Stimulated activated naive B cell treated with anti-CD40 and anti-IgM and Interleukin-4, amounts not matched to agents 10 μg/mL and 1 μg/mL and 100 μg/mL, for 72 hours (primary cell): ENCODE measurements at places on chromosomes 2 and 18.

DNA sequence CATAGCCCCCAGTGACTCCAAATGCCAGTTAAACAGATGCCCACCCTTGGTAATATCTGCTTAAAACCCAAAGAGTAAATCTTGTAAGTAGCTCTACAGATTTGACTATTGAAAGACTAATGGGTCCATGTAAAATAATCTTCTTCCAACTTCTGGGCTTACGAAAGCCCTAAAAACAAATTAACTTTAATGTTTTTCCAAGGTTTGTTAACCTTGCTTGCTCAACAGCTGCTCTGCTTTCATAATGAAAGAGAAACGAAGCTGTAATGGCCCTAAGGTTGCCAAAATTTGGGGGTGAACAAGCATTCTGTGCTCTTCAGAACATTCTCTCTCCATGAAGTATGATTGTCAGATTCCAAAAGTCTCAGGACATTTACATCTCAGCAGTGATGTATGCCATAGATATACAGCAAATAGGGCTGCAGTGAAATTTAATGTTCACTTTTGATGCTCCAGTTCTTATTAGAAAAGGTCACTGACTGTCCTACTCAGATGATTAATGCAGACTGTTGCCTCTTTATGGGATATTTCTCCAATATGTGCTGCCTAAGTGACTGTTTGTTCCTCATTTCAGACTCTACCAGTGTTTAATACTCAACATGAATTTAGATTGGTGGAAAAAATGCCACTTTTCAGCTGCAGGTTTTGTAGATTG is 436.3 kb upstream of the CHST9 start:
- DNase-seq = no peak

DNA sequence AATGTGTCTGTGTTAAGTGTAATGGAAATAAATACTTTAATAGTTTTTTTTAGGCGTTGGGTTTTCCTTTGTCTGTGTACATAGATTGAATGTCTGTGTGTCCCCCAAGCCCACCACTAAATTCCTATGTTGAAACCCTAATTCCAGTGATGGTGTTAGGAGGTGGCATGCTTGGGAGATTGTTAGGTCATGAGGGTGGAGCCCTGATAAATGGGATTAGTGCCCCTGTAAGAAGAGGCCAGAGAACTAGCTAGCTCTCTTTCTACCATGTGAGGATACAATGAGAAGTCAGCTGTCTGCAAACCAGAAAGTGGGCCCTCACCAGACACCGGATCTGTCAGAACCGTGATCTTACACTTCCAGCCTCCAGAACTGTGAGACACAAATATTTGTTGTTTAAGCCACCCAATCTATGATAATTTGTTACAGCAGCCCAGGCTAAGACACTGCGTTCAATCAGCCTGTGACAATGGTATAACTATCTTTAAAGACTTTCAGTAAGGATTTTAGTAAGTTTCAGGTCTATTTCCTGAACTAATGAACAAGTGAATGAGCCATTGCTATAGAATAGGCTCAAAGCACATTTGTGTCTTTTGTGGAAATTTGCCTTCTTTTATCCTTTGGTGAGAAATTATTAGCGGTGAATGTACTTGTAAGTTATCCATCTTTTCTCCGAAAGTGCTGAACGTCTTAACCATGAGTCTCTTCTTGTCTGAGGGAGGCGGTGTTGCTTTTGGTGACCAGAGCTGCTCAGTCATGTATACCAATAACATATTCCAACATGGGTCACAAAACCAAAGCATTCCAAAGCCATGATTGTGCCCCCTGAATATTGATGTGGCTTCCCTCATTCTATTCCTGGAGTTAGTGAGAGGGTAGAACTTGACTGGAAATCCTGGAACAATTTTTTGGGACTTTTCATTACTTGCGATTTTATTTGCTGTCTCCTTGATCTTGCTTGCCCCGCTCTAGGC is 29.6 kb upstream of the IL1R1 start:
- DNase-seq = no peak

- peak; percentile 3 for DNase-seq
Measured at GRCh38 chr2:104434318-104434792, 419.6 kb upstream of the POU3F3 start.

GRCh38 chr18:56831988-56832387 is 180.8 kb downstream of the WDR7 start:
- DNase-seq = no peak

- no peak for DNase-seq
Measured at GRCh38 chr2:152396051-152396511, 61.1 kb downstream of the FMNL2 start.

GRCh38 chr18:37578886-37579513 is 13.4 kb upstream of the CELF4 start:
- DNase-seq = no peak

- DNase-seq = no peak
Measured at GRCh38 chr2:240278661-240279060, 138.2 kb upstream of the OTOS start.

DNA sequence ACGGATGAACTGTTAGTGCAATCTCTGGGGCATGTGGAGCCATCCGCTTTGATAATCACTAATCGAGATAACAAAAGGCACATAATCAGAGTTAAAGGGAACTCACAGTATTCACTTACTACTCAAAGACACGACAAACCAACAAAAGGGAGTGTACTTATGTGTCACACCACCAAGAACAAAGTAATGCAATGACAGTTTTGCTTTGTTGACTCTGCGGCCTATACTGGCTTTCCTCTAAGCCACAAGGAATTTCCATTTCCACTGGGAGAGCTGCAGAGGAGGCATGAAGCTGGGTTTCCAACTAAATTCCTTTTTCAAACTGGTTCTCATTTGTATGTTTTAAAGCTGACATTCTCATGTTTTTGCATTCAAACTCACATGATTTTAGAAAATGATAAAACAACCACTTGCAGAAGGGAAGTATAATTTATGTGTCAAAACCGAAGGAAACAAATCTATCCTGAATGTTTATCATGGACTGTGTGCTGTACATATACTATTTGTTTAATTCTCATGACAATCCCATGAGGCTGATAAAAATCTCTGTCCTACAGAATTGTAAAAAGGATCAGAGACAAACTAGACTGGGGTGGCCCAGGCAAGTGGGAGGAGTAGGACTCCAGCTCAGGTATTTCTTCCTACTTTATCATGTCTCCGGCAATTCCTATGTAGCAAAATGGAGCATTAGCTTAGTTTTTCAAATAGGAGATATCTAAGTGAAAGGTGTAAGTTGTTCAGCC is 149.6 kb upstream of the SMAD7 start:
- no peak for DNase-seq

DNA sequence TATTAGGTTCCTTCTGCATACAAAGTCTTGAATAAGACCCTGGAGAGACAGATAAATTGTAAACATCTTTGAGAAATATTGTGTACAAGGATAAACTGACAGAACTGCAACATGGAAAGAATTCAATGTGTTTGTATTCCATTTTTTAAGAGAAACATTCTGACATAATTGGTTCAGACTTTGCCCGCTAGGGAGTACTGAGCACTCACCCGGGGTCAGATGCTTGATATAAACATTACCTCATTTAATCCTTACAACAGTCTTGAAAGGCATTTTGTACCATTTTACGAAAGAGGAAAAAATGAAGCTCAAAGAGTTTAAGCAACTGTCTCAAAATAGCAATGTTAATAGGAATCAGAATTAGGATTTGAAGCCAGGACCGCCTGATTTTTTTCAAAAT is 416.7 kb upstream of the CRIM1 start:
- no peak for DNase-seq

GRCh38 chr2:5666798-5667197 is 25.4 kb upstream of the SOX11 start:
- no peak for DNase-seq

DNA sequence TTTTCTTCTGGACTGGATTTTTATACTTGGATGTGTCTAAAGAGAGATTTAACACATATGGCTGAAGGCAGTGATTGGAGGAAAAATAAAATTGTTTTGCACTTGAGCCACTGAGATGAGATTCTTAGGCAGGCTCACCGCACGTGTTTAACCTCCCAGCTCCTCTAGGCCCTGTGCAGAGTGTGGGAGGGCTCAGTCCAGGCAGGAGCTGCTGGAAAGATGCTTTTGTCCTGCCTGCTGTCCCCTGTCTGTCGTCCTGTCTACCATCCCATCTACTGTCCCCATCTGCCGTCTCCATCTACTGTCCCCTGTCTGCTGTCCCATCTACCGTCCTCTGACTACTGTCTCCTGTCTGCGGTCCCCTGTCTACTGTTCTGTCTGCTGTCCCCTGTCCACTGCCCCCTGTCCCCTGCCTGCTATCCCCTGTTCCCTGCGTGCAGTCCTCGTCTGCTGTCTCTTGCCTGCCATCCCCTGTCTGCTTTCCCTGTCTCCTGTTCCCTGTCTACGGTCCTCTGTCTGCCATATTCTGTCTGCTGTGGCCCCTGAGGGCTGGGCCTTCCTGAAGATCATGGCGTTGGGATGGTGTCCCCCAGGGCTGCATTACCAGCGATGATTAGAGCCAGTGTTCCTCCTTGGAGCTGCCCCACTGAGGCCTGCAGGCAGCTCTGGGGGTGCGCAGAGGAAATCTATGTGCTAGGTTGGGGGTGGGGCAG is 43.7 kb upstream of the HS6ST1 start:
- no peak for DNase-seq

DNA sequence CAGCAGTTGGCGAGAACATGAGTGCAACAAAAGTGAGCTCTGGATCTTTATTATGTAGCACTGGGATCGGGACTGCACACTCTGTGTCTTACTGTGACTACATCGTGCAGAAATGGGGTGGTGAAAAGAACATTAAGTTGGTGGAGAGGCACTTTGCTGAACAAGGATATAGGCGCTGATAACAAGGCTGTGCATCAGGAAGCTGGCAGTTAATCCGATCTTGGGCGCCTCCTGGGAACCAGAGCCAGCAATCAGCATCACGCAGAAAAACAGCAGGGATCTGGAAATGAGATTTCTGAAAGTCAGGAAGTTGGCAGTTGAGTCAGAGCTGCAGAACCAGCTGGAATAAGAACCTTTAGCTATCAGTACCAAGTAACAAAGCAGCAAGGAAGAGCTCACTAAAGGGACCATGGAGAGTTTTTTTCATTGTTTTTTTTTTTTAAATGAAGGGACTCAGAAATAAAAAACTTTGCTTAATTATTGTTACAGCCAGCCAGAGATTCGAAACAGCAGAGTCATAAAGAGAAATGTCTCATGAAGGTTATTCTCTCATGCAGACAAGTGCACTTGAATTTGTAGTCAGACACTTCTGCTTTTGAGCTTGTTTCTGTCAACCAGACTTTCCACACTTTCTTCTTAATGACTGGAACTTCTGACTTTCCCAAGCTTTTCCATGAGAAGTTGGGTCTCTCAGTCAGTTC is 22.8 kb upstream of the MYO3B start:
- no peak for DNase-seq

DNA sequence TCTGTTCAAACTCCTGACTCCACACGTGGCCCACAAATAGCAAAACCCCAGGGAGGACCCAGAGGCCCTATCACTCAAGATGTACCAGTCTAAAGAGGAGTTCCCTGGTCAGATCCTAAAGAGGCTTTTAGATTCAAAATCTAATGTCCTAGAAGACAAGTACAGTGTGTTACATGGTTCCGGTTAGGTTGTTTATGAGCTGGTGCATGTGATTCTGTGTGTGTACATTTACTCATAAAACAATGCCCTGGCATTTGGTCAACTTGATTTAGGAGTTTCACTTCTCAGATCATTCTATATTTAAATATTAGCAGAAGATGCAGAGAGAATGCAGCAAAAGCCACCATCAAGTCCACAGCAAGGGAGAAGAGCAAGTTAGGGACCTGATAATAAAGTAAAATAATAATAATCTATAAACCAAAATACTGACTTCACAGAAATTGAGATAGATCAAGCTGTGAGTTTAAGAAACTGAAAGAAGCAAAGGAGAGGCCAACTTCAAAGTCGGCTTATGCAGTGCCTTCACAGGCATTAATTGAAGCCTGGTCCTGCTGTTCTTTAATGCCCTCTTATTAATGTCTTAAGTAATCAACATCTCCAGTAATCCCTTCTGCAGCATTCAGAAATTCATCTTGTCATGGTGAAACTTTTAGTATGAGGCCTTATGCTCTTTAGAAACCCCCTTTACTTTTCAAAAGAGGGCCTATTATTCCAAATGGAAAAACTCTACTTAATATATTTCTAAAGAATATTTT is 4.2 kb upstream of the AP1S3 start:
- no peak for DNase-seq

GRCh38 chr2:127674241-127675209 is 805 bp downstream of the LIMS2 start:
- no peak for DNase-seq

DNA sequence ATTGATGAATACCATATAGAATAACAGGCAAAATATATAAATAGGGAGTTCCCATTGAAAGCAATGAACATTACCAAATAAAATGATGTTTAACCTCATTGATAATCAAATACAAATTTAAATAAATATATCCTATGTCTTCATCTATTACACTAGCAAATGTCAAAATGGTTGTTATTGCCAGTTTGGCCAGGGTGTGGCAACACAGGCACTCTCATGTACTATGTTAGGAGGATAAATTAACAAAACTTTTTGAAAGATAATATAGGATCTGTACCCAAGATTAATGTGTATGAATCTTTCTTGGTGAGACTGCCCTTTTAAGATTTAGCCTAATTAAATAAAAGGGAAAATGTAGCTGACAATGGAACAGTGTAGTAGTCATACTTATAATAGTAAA is 659.3 kb downstream of the ERBB4 start:
- DNase-seq = no peak

DNA sequence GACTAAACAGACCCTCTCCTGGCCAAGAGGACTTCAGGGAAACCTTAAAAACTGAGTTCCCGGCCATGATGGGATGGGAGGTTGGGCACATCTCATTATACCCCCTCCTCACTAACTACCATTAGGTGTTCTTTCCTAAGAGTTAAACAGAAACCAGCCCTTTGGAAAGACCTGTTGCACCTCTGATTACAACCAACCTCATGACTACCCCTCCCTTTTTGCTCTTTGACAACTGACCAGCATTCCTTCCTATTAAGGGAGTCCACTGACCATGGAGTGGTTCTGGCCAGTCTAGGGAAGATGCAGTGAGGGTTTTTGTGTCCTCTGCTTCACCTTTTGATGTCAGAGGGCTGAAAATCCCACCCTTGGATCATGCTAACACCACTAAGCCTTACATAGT is 44.5 kb upstream of the FRZB start:
- DNase-seq = no peak

DNA sequence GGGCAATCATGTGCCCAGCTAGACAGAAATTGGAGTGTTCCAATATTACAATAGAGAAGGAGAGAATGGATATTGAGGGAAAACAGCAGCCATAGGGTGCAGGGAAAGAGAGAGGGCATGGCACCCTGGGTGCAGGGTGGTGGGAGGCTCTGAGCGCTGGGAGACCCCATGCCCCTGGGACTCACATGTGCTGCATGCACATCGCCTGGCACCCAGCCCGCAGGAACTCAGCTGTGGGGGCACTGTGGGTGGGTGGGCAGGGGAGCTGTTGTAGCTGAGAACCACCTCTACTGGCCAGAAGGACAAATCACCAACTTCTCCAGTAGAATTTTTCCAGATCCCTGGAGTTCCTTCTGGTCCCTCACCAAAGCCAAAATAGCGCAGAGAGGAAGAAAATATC is 7.2 kb upstream of the NEURL3 start:
- DNase-seq = no peak

DNA sequence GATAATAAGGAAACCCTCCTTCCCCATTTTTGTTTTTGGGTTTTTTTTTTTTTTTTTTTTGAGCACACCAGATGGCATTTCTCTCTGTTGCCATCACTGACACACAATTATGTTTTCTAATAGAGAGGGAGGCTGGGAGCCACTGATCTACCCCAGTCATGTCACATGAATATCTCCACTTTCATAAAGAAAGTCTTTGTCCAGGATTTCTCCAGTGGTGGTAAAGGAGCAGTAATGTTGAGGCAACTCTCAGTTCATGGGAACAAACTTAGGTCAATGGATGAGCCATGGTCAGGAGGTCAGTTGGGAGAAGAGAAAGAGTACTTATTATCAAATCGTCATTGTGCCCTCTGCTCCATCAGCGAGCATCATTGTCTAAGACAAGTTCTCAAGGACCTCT is 603.7 kb downstream of the ARHGAP15 start:
- no peak for DNase-seq
